ENCODE measurements at places on chromosomes 11 and 22.

GRCh38 chr22:46088541-46089311 lies 61.6 kb upstream of the PPARA start:
- DNase-seq: no peak

DNA sequence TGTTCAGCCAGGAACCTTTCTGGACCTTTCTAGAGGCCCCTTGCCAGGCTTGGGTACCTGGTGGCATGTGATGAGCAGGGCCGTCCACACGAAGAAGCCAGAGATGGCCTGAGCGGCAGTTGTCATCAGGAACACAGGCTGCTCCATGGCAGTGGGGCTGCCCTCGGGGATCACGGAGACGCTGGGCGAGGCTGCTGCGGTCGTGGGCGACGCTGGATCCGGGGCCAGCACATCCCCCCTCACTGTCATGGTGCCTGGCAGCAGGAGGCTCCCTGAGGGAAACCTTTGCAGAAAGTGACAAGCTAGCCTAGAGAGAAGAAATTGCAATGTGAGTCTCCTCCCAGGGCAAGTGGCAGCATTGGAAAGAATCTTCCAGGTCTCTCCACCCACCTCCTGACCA lies 25.1 kb downstream of the TMEM184B start:
- DNase-seq: no peak

- DNase-seq: no peak
Measured at GRCh38 chr11:30143098-30143705, 87.6 kb upstream of the FSHB start.

- DNase-seq: no peak
Measured at GRCh38 chr22:29480512-29481264, 670 bp downstream of the NEFH start.

DNA sequence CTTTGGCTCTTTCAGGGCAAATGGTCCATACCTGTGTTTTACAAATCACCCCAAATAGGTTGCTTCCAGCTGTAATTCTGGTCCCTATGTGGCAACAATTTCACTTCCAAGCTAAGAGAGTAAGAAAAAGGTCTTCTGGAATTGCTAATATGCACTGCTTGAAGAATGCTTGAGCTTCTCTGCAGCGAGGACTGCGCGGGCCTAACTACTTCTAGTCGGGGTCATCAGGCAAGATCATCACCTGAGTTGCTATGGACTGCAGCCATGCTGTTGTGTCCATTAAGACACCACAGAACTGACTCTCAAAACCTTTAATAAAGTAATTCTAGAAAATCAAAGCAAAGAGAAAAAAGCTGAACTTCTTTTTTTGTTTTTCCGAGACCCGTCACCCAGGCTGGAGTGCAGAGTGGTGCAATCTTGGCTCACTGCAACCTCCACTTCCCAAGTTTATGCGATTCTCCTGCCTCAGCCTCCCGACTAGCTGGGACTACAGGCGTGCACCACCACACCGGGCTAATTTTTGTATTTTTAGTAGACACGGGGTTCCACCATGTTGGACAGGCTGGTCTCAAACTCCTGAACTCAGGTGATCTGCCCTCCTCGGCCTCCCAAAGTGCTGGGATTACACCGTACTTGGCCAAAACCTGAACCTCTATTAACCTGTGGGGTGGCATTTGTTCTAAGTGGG lies 2.2 kb downstream of the JOSD1 start:
- no peak for DNase-seq

- DNase-seq: no peak
Measured at GRCh38 chr11:68163691-68164090, 42.5 kb upstream of the CHKA start.

Data from non-pigmented ciliary epithelial cell (primary cell).